ENCODE measurements at places on chromosomes 12 and 14.
A peak's percentile ranks its signal among the peaks of the same experiment; 100 is the strongest.

GRCh38 chr12:116152268-116152667, 125.2 kb downstream of the MED13L start:
- DNase-seq, result peak; percentile 25
- no peaks in the 10 kb centered on the region for H3K36me3 ChIP-seq

- H3K4me3 ChIP-seq, result no peak overlapping the region
- H3K36me3 ChIP-seq, result no peaks in the 10 kb centered on the region
- H3K4me1 ChIP-seq, result no peaks in the 10 kb centered on the region
- DNase-seq, result no peak
Observed at GRCh38 chr14:94144765-94145164, 15.4 kb upstream of the IFI27L2 start.

DNA sequence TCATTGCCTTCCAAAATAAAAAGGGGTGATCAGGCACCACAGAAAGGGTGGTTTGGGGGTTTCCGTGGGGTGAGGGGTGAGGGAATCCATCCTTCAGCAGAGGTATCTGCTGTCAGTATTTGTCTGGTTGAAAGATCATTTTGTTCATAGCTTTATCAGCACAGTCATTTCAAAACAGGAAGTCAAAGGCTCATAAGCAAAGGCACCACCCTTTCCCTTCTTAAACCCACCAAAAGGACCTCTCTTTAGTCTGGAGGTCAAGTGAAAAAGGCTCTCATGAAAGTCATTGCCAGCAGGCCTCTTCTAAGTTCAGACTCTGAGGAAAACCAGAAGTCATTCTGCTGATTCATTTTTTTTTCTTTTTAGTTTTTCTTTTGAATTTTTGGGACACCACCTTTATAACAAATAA, 6.2 kb downstream of the CHST11 start:
- H3K4me3 ChIP-seq, result no peak overlapping the region
- no peak for DNase-seq
- H3K27me3 ChIP-seq, result no peaks in the 10 kb centered on the region
- no peaks in the 10 kb centered on the region for H3K4me1 ChIP-seq
- no peak overlapping the region for H3K27ac ChIP-seq
- H3K36me3 ChIP-seq, result no peaks in the 10 kb centered on the region

DNA sequence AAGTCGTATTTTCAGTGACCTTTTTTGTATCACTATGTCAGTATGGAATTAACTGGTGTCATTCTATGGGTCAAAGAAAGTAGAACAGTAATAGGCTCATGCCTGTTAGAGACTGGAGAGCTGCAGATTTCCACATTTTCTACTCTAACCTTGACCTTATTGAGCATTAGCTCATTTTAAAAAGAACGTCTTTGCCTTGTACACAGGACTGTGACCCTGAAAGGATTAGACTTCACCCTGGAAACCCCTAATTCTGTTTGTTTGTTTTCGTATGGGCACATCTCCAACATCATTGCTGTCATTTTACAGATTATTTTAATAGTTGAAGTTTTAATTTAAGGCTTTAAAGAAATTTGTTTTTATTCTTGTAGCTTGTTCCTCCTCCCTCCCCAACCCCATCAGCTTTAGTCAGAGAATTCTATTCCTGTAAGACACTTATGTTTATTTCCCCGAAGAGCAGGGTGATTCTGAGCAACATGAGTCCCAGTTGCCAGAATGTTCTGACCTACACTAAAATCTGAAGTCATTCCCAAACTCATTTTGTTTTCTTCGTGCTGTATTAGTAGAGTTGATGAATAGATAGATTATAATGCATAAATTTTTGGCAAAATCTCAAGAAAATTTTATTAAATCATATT, 451.3 kb downstream of the FOXG1 start:
- DNase-seq, result no peak
- H3K36me3 ChIP-seq, result no peaks in the 10 kb centered on the region
- H3K27me3 ChIP-seq, result no peaks in the 10 kb centered on the region
- H3K4me3 ChIP-seq, result no peak overlapping the region
- no peak overlapping the region for H3K27ac ChIP-seq

DNA sequence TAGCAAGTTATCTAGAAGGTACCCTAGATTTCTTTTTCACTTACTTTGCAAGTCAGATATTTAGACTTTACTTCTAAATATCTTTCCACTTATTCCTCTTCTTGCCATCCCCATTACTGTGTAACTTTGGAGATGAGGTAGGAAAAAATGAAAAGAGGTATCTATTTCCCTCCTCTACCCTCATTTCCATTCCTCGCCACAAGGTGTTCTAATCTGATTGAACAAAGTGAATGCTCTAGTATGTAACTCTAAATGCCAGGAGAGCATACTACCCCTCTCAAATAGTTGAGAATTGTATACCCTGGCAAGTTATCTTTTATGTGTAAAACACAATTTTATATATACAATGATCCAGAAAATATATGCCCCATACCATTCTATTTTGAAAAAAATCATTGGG, 1.7 kb upstream of the LDHB start:
- H3K36me3 ChIP-seq, result peaks cover 1% of the 10 kb centered on the region
- DNase-seq, result no peak
- no peaks in the 10 kb centered on the region for H3K4me1 ChIP-seq
- H3K4me3 ChIP-seq, result no peak overlapping the region

DNA sequence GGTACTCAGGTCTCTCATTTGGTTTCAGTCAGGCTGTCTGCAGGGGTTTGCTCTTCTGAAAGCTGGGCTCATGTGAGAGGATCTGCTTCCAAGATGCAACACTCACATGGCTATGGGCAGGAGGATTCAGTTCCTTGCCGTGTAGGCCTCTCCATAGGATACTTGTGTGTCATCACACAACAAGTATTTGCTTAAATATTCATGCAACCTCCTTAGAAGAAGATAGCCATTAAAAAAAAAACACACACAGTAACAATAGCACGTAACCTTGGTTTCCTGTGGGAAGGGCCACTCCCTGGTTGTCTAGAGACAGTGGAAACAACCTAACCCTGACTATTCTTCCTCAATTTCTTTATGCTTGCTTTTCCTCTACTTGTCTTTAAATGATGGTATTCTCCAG, 31.8 kb upstream of the CLEC4E start:
- no peaks in the 10 kb centered on the region for H3K4me1 ChIP-seq
- no peaks in the 10 kb centered on the region for H3K36me3 ChIP-seq
- H3K4me3 ChIP-seq, result no peak overlapping the region
- DNase-seq, result no peak

- H3K27ac ChIP-seq, result no peak overlapping the region
- no peak overlapping the region for H3K4me3 ChIP-seq
- no peaks in the 10 kb centered on the region for H3K27me3 ChIP-seq
- no peaks in the 10 kb centered on the region for H3K36me3 ChIP-seq
Observed at GRCh38 chr12:124402248-124403066, 107.6 kb downstream of the RFLNA start.

- H3K27ac ChIP-seq, result no peak overlapping the region
- H3K36me3 ChIP-seq, result no peaks in the 10 kb centered on the region
Observed at GRCh38 chr12:86660488-86661147, 404.4 kb upstream of the MGAT4C start.

- H3K27me3 ChIP-seq, result no peaks in the 10 kb centered on the region
- H3K27ac ChIP-seq, result no peak overlapping the region
- no peak overlapping the region for H3K4me3 ChIP-seq
- no peaks in the 10 kb centered on the region for H3K4me1 ChIP-seq
- no peaks in the 10 kb centered on the region for H3K36me3 ChIP-seq
- no peak for DNase-seq
Observed at GRCh38 chr14:75170772-75171171, 5.6 kb downstream of the TMED10 start.

DNA sequence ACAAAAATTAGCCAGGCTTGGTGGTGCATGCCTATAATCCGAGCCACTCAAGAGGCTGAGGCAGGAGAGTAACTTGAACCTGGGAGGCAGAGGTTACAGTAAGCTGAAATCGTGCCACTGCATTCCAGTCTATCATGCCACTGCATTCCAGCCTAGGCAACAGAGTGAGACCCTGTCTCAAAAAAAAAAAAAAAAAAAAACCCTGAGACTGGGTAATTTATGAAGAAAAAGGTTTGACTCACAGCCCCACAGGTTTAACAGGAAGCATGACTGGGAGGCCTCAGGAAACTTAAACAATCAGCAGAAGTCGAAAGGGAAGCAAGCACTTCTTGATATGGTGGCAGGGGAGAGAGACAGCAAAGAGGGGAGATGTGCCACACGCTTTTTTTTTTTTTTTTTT, 123.2 kb downstream of the GXYLT1 start:
- H3K4me1 ChIP-seq, result no peaks in the 10 kb centered on the region
- no peaks in the 10 kb centered on the region for H3K36me3 ChIP-seq
- no peaks in the 10 kb centered on the region for H3K27me3 ChIP-seq
- H3K27ac ChIP-seq, result no peak overlapping the region
- DNase-seq, result no peak
- no peak overlapping the region for H3K4me3 ChIP-seq

GRCh38 chr12:42958291-42958674, 368.7 kb upstream of the PRICKLE1 start:
- no peak overlapping the region for H3K4me3 ChIP-seq
- no peaks in the 10 kb centered on the region for H3K4me1 ChIP-seq
- no peak overlapping the region for H3K27ac ChIP-seq
- no peaks in the 10 kb centered on the region for H3K27me3 ChIP-seq
- no peak for DNase-seq
- H3K36me3 ChIP-seq, result no peaks in the 10 kb centered on the region

- no peak overlapping the region for H3K4me3 ChIP-seq
- H3K36me3 ChIP-seq, result no peaks in the 10 kb centered on the region
- no peaks in the 10 kb centered on the region for H3K27me3 ChIP-seq
- DNase-seq, result no peak
Observed at GRCh38 chr12:110913119-110914056, 7.0 kb downstream of the MYL2 start.

GRCh38 chr12:49244176-49244575, 20.7 kb upstream of the TUBA1C start:
- no peak overlapping the region for H3K27ac ChIP-seq
- DNase-seq, result no peak
- H3K4me3 ChIP-seq, result no peak overlapping the region

GRCh38 chr14:68574461-68574860, 218.4 kb downstream of the ZFP36L1 start:
- H3K36me3 ChIP-seq, result no peaks in the 10 kb centered on the region
- H3K27ac ChIP-seq, result no peak overlapping the region
- no peak for DNase-seq
- no peaks in the 10 kb centered on the region for H3K27me3 ChIP-seq
- no peak overlapping the region for H3K4me3 ChIP-seq
